Ecto neural progenitor cell (in vitro differentiated cells): ENCODE measurements at places on chromosomes 1 and 21.

GRCh38 chr1:185438936-185439335 lies 121.9 kb upstream of the IVNS1ABP start:
- DNase-seq, result no peak

DNA sequence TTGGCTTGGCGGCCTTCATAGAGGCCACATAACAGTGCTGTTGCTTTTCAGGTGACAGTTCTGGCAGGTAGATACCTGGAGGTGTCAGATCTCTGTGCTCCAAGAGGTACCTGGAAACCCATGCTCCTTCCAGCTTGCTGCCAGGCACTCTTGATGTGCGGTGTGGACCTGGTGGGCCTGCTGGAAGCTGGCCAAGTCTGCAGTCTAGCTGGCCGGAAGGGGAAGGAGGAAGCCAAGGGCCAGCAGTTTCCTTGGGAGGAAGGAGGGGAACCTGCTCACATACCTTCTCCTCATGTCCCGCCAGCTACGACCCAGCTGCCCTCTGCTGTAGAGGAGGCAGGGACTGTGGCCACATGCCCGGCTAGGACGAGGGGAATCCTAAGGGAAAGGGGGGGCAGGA lies 166.4 kb upstream of the AJAP1 start:
- no peak for DNase-seq

DNA sequence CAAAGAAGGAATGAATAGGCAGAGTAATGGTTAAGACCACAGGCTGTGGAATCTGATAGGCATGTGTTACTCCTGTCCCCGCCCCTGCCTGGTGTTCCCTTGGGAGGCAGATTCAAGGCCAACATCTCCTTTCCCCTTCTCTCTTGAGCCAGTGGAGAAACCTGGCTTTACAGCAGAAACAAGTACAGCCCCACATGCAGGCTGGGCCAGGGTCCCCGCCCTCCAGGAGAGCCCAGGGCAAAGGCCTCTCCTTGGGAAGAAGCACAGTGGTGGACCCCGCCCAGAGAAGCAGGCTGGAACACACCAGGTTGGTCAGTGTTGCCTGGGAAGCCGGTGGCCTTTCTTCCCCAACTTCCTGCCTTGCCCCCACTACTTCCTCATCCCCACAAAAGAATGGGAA lies 6.8 kb downstream of the C1orf167 start:
- no peak for DNase-seq

DNA sequence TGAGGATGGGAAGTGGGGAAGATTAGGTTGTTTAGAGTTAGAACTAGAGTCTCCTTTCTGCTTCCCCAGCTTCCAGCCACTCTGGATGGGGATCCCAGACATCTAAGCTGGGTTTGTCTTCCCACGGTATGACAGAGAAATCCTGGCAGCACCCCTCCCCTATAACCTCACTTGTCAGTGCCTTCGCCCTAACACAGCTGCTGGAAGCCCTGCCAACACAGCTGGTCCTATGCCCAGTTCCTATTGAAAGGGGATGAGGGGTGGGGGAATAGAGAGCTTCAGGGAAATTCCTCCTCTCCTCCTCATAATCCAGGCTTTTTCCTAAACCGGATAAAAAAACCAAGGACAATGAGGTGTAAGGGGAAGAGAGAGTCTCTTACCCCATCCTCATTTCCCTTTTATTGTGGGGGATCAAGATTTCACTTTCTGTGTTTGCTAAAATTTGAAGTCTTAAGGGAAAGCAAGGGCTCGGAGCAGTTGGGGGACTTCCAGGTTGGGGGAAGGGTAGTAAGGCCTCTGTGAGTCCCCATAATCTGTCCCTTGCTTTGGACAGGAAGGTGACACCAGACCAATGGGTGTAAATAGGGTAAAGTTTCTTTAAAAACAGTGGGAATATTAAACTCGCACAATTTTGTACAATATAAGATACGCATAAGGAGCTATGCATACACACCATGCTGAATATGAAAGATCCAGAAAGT lies 590 bp downstream of the TMOD4 start:
- no peak for DNase-seq

DNA sequence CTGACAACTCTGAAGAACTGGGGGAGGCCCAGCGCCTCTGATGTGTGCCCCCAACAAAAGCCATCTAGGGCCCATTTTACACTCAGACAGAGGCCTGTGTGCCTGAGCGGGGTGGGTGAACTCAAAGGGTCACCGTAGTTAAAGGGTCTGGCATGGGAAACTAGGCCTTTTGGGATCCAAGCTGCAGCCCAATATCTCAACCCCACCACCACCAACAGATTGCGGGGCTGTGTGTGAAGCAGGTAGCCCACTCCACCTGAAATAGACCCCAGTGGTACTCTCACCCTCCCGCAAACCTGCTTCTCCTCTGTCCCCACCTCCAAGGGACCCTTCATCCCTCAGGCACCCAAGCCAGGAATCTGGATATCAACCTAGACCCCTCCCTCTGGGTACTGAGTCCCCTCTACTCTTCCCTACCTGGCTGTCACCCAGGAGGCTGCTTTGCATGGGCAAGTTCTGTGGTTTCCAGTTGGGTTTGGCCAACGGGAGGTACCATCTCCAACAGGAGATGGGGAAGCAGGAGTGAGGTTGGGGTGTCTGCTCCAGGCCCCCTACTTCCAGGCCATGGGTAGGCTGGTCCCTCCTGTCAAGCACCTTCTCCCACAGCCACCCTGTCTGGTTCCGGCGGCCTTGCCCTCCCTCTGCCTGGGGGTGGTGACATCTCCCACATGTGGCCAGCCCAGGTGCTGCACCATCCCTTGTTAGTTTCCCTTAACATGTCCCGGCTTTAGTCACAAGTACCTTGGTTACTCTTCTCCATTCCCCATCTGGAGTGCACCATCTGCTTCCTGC lies 35.2 kb upstream of the LRP8 start:
- peak; percentile 49 for DNase-seq

GRCh38 chr1:92310185-92310597 lies 11.3 kb downstream of the RPAP2 start:
- no peak for DNase-seq

DNA sequence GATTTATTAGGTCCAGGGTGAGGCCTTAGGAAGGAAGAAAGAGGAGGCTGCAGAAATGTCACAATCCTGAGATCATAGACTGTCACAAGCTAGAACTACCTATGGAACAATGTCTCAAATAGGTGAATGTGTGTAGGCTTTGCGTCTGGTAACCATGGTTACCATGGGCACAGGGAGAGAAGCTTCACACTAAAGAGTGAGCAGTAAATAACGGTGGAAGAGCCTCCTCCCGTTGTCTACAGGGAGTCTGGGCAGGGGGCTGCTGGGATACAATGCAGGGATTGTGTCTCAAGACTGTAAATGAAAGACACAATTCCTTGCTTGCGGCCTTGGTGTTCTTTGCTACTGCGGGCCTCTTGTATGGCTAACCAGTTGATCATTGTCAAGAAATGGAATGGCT lies 28.2 kb upstream of the KCNJ6 start:
- DNase-seq, result no peak

DNA sequence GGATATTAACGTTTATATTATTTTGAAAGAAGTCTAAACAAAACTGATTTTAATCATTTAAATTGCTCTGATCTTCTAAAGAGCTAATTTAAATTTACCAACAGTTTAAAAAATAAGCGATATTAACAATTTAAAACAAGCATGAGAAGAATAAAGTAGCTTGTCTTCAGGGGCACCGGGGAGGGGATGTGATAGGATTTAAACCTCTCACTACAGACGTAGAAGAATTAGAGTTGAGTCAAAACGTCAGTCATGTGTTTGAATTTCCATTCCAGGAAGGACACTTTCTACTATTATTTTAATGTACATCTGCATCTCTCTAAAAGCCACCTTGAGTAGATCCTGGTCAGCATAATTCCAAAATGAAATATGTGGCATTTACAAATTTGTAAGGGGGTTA lies 58.2 kb upstream of the TPTE start:
- DNase-seq, result no peak

GRCh38 chr1:24825174-24825573 lies 79.9 kb downstream of the CLIC4 start:
- no peak for DNase-seq

GRCh38 chr1:15459771-15460707 lies 3.5 kb downstream of the CELA2A start:
- no peak for DNase-seq

DNA sequence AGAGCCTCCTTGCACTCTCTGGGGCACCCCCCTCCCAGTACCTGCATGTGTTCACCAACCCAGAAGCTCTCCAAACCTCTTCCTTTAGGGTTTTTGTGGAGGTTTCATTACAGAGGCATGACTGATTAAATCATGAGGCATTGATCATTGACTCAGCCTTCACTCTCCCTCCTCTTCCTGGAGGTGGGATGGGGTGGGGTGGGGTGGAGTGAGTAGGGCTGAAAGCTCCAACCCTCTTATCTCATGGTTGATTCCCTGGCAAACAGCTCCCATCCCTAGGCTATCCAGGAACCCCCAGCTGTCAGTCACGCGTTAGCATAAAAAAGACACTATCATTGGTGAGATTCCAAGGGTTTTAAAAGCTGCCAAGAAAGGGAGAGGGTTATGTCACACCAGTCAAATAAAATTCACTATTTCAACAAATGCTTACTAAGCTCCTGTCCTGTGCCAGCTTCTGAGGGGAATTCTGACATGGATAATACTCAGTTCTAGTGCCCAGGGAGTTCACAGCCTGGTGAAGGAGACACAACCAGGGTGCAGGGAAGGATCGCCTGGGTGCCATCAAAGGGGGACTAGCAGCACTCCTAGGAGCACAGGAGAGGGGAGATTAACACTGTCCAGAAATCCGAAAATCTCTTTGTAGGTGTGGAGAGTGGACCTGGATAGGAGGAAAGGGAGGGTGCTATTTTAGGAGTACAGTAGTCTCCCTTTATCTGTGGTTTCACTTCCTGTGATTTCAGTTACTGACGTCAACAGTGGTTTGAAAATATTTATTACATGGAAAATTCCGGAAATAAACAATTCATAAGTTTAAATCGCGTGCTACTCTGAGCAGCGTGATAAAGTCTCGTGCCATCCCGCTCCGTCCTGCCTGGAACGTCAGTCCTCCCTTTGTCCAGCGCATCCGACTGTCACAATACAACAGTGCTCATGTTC lies 6.8 kb upstream of the IL24 start:
- DNase-seq, result no peak

- DNase-seq, result no peak
Observed at GRCh38 chr1:41657679-41658295, 173.3 kb upstream of the EDN2 start.

DNA sequence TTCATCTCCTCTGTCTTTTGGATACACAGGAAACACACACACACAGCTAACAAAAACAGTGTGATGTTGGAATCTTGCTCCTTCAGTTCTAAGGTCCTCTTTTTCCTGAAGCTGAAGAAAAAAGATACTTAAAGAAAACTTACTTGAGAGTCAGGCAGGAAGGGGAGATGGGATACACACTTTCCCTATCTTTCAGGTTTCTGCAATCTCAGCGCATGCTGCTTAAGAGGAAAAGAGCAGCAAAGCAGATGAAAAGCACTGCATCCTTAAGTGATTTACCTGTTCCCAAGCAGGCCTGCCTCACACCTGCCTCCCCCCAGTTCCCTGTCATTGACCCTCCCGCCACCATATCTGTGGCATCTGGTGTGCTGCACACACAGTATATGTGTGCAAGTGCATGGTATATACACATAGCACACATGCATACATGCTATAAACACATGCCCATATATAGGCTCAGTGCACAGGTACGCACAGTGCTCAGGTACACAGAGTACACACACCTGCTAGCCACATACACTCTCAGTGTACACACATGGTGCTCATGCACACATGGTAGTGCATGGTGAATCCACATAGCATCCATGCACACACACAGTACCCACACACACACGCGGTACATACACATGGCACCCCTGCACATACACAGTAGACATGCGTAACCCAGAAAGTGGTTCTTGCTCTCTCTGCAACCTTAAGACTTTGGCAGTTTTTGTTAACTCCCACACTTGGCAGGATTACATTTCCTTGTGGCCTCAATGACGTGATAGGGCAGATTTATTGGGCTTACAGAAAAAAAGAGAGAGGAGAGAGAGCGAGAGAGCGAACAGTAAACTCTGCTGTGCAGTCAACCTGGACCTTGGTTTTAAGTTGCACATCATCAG lies 166.9 kb downstream of the TOMM20 start:
- DNase-seq, result peak; percentile 40

- peak; percentile 41 for DNase-seq
Observed at GRCh38 chr21:45544449-45545235, 2.4 kb upstream of the SLC19A1 start.

DNA sequence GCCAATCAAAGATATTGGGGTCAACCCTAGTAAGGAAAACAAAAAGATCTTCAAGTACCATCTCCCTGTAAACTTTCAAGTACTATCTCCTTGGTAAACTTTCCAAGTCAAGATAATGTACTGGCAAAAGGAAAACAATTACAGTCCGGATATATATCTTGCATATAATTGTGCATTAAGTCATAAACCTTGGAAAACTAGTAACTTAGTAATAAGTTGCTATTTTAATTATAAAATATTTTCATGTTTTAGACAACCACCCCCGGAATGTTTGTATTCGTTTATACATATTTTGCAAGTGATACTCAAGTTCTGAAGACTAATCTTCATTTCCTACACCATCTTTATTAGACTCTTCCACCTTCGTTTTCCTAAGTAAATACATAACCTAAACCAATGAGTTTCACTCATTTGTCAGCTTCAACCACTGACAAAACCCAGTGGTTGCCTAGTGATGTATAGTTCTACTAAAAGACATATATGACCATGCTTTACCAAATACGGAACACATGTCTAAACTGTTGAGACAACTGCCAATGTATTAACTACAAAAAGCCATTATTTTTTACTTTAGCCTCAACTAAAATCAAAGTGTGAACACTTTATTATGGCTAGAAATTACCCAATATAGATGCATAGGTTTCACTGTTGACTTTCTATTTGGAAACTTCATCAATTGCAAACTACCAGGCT lies 1.7 kb downstream of the AKT3 start:
- DNase-seq, result no peak

- DNase-seq, result peak; percentile 95
Observed at GRCh38 chr1:20343149-20343937, 52.7 kb downstream of the VWA5B1 start.

DNA sequence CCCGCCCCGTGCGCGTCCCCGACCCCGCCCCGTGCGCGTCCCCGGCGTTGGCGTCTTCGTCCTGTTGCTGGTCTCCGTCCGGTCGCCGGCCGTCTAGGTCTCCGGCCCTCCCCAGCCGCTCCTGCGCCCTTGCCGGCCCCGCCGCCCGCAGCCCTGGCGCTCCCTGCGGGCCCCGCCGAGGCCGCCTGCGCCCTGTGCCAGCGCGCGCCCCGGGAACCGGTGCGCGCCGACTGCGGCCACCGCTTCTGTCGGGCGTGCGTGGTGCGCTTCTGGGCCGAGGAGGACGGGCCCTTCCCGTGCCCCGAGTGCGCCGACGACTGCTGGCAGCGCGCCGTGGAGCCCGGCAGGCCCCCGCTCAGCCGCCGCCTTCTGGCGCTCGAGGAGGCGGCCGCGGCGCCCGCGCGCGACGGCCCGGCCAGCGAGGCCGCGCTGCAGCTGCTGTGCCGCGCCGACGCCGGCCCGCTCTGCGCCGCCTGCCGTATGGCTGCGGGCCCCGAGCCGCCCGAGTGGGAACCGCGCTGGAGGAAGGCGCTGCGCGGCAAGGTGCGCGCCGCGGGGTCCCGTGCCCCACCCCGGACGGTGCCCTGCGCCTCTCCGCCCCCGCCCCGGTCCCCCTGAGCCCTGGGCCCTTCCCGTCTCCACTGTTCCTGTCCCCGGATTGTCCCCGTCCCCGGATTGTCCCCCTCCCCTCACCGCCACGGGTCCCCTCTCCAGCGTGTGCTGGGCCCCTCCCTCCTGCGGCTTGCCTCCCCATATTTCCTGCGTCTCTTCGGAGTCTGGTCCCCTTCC lies at the start of gene RNF187:
TSS of gene RNF187 (plus strand) at position 47 of the 789 bp plus-strand sequence.
- peak; percentile 57 for DNase-seq

GRCh38 chr1:84347932-84348555 lies 46.5 kb downstream of the SAMD13 start:
- no peak for DNase-seq

- peak; percentile 47 for DNase-seq
Observed at GRCh38 chr1:228989992-228990827, 254.9 kb downstream of the RHOU start.
